AG20443 (cell line): ENCODE measurements at places on chromosomes 12 and 14.
A peak's percentile ranks its signal among the peaks of the same experiment; 100 is the strongest.

GRCh38 chr14:27015065-27015464 lies 417.2 kb upstream of the NOVA1 start:
- DNase-seq, result no peak

DNA sequence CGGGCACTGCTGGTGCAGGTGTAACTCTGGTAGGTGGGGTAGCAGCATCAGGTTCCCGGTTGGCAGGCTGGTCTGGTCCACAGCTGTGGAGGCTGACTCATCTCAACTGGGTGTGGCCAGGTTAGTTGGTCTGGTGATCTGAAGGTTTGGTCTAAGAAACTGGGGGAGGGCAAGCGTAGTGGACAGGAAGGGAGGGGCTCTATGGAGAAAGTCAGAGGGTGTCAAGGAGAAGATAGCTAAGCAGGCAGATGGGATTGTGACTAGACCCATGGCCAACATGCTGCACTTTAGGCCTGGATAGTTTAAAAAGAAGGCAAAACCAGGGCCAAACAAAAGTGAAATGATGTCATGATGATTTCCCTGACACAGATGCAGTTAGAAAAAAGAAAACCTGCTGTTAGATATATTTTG lies 7.9 kb downstream of the TRIM9 start:
- DNase-seq, result no peak

- no peak for DNase-seq
Observed at GRCh38 chr12:114935658-114936057, 251.7 kb upstream of the TBX3 start.

- no peak for DNase-seq
Observed at GRCh38 chr14:42508209-42508946, 901.7 kb downstream of the LRFN5 start.

GRCh38 chr12:112543751-112544150 lies 125.0 kb downstream of the PTPN11 start:
- DNase-seq, result no peak

DNA sequence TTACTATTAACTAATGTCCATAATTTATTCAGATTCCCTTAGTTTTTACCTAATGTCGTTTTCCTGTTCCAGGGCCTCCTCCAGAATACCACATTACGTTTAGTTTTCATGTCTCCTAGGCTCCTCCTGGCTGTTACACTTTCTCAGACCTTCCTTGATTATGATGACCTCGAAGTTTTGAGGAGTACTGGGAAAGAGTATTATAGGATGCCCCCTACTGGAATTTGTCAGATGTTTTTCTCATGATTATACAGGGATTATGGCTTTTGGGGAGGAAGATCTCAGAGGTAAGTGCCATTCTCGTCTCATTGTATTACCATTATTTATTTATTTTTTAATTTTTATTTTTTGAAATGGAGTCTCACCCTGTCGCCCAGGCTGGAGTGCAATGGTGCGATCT lies 17.7 kb upstream of the C1S start:
- peak; percentile 59 for DNase-seq

GRCh38 chr12:74776378-74776777 lies 238.7 kb downstream of the ATXN7L3B start:
- DNase-seq, result no peak

GRCh38 chr12:9868311-9868801 lies 798 bp downstream of the CLEC2B start:
- DNase-seq, result no peak

DNA sequence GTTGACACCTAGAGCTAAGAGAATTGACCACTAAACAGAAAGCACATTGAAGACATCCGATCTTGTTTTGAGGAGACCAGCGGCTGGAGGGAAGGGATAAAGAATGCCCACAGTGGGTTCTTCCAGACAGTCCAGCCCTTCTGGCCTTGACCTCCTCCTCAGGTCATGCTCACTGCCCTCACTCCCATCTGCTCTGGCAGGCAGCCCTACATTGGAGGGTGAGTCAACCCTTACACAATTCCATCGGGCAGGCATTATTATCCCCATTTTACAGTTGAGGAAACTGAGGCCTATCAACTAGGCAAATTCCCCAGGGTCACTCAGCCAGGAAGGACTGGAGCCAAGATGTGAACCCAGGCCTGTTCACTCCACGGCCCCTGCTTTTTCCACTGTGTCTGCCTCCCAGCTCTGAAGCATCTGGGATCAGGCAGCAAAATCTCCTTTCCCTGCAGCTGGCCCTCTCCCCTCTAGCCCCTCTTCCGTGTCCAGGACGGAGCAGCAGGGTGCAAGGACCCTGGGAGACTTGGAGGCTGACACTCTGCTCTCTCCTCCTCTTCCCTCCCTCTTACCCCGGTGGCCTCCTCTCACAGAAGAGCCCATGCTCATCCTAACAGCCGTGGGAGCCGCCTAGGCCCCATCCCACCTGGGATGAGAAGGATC lies 5.3 kb downstream of the SCNN1A start:
- DNase-seq, result peak; percentile 48

DNA sequence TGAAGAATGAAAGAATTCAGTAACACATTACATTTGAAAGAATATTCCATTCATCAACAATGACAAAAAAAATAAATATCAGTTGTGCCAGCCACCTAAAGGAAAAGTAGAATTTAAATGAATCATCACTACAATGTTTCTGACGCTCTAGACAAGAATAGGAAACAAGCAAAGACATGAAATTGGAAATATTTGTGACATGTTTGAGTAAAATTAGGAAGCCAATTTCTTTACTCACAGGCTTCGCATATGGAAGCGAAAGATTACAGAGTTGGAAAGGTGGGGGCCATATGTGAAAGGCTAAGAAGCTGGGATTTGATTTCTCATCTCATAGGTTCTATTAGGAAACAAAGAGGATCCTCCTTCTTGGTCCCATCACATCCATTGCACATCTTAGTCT lies 279.0 kb downstream of the IPO8 start:
- no peak for DNase-seq

DNA sequence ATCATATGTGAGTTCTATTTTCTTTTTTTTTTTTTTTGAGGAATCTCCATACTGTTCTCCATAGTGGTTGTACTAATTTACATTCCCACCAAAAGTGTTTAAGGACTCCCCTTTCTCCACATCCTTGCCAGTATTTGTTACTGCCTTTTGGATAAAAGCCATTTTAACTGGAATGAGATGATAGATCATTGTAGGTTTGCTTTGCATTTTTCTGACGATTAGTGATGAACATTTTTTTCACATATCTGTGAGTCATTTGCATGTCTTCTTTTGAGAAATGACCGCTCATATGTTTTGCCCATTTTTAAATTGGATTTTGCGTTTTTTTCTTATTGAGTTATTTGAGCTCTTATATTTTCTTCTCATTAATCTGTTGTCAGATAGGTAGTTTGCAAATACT lies 394.8 kb downstream of the LRFN5 start:
- DNase-seq, result no peak

GRCh38 chr12:92442782-92443181 lies 260.0 kb upstream of the PLEKHG7 start:
- DNase-seq, result no peak

- DNase-seq, result no peak
Observed at GRCh38 chr12:5012337-5012736, 31.3 kb upstream of the KCNA5 start.

- DNase-seq, result peak; percentile 52
Observed at GRCh38 chr14:68695856-68696255, 97.0 kb downstream of the ZFP36L1 start.

DNA sequence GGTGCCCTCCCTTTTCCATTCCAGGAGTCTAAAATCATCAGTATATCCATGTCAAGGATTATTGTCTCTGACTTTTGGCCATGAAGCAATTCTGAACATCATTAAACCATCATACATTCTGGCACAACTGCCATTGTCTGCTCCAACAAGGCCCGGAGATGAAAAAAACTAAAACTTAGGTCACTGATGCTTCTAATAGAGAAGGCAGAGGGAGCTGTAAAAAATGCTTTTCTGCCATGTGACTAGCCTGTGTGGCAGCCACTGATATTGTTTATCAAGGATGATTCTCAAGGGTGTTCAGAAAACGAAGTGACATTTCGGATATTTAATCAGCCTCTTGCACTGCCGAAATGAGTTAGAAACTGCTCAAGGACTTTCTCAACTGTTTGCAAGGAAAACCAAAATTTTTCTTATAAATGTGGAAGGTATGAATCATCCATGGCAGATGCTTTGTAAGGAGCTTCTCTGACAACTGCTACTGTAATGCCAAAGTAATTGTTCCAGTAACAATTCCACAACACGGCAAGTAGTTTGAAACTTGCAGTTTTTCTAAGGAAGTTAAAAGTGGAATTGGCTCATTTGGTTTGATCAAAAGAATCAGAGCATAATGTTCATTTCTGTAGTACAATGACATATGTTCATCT lies 1076.5 kb upstream of the FLRT2 start:
- DNase-seq, result peak; percentile 13

GRCh38 chr12:79689061-79689476 lies 1.7 kb downstream of the PAWR start:
- no peak for DNase-seq

DNA sequence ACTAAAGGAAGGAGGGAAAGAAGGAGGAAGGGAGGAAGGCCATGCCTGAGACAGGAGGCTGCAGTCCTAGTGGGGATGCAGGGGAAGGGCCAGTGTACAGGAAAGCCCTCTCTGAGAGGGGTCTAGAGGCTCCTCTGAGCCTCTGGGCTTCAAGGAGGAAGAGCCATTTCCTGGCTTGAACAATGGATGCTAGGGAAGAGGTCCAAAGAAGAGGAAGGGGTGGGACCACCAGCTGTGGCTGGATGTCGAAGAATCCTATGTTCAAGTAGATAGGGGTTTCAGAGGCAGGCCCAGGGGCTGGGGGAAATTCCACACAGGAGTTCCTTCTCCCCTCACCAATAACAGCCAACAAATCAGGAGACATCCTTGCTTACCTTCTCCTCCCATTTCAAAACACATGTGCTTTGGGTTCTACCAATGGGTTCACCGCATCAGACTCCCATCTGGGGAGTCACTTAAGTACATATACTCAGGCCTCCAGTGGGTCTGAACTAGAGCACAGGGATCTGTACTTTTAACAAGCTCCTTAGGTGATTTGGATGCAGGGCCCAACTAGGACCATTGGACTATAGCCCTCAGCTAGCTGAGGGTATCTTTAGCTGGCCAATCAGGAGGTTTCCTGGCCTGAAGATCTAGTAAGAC lies 32.4 kb downstream of the PRPF40B start:
- no peak for DNase-seq

- DNase-seq, result peak; percentile 77
Observed at GRCh38 chr12:53427905-53428594, 4.4 kb downstream of the AMHR2 start.
